Right ventricle myocardium superior (tissue), 1 donor: ENCODE measurements at places on chromosomes 5 and 9.
A peak's percentile ranks its signal among the peaks of the same experiment; 100 is the strongest.

- no peak for DNase-seq
Observed at GRCh38 chr9:72188232-72188631, 39.0 kb downstream of the GDA start.

- no peak for DNase-seq
Observed at GRCh38 chr5:178551059-178551458, 39.1 kb downstream of the COL23A1 start.

GRCh38 chr9:135958485-135958884 lies 2.7 kb downstream of the UBAC1 start:
- DNase-seq, result peak; percentile 46

GRCh38 chr5:63687854-63688516 lies 274.3 kb downstream of the HTR1A start:
- DNase-seq, result no peak

DNA sequence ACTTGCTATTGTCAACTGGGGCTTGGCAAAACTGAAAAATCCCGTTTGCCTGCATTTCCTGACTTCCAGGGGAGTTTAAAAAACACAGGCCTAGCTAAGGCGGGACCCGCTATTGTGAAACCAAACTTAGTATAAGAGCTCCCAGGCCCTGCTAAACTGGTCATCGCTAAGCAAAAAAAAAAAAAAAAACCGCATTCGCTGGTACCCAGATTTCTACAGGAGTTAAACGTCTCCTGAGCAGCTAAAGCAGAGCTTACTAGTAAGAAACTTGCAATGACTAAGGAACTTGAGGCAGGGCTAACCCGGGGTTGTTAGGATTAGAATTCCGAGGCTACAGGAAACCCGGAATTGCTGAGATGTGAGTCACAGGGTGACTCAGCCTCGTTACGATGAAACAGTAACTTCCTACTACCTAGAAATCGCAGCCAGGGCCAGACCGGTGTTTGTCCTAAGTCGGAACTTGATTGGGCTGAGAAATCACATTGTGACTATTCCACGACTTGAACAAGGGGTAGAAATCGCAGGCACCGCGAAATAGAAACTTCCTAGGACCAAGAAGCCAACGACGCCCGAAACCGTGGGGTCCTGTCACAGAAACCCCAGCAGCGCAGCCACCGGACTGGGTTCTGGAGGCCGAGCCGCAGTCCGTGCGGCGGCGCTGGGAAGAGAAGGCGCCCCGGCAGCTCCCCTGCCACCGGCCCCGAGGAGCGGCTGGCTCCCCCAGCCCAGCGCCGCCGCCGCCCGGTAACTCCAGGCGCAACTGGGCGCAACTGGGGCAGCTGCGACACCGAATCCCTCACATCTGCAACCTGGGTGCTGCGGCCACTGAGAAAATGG lies 89.4 kb downstream of the ANXA2R start:
- DNase-seq, result peak; percentile 52

- DNase-seq, result no peak
Observed at GRCh38 chr5:52255308-52255707, 532.4 kb upstream of the ITGA1 start.

GRCh38 chr5:112492291-112492690 lies 73.2 kb upstream of the EPB41L4A start:
- DNase-seq, result peak; percentile 69

GRCh38 chr9:120902569-120903535 lies 23.7 kb downstream of the TRAF1 start:
- DNase-seq, result no peak

GRCh38 chr5:112434641-112435040 lies 15.6 kb upstream of the EPB41L4A start:
- DNase-seq, result no peak

- DNase-seq, result peak; percentile 61
Observed at GRCh38 chr9:114238891-114239875, 83.7 kb upstream of the ORM1 start.

GRCh38 chr5:58090704-58091103 lies 369.2 kb downstream of the PLK2 start:
- DNase-seq, result no peak

- DNase-seq, result no peak
Observed at GRCh38 chr9:7579351-7579750, 220.2 kb downstream of the DMAC1 start.

GRCh38 chr5:112320408-112320807 lies 98.7 kb downstream of the EPB41L4A start:
- no peak for DNase-seq

GRCh38 chr9:74293479-74293878 lies 203.7 kb upstream of the RORB start:
- DNase-seq, result no peak

GRCh38 chr9:104905931-104906330 lies 22.0 kb downstream of the ABCA1 start:
- no peak for DNase-seq

GRCh38 chr5:65861830-65862241 lies 64.5 kb upstream of the ERBIN start:
- DNase-seq, result no peak

GRCh38 chr5:176781638-176782570 lies 28.5 kb upstream of the UNC5A start:
- no peak for DNase-seq

DNA sequence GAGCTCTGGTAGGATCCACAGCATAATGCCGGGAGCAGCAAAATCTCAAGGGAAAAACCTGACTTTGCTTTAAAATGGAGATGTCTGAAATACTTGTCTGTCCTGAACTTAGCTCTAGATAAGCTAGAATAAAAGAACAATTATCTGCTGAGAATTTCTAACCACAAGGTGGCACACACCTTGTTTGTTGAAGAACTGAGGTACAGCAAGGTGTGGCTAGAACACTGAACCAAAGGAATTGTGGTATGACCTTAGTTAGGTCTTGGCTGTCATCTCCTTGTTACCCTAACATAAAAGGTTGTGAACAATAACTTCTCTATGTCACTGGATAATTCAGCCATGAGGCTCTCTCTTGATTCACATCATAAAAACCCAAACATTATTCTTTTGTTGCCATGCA lies 72.3 kb upstream of the ANXA1 start:
- no peak for DNase-seq

GRCh38 chr5:74404574-74405508 lies 235.7 kb downstream of the ENC1 start:
- DNase-seq, result no peak

DNA sequence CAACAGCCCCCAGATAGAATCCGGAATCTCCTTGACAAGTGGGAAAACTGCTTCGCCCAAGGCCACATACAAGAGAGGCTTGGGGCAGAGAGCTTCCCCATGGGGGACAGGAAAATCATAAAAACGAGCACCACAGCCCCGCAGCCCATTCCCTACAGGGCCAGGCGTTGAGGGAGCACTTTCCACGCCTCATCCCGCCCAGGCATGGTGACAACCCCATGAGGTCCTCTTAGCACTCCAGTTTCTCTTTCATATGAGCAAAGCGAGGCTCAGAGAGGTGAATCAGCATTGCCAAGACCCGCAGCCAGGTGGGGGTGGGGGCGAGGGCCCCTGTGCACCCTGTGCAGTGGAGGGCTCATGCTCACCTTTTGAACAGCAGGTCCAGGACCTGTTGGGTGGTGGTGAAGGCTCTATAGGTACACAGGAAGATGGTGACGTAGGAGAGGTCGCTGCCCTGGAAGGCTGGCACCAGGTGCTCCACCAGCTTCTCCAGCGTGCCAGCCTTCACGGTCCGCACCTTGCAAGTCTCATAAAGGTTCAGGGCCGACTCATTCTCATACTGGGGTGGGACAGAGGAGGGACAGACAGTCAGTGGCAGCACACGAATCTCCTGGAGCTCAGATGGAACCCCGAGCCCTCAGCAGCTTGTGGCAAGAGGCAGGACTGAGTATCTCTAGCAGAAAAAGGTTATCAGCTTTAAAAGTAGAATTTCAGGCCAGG lies 10.9 kb downstream of the RALGDS start:
- DNase-seq, result peak; percentile 20

DNA sequence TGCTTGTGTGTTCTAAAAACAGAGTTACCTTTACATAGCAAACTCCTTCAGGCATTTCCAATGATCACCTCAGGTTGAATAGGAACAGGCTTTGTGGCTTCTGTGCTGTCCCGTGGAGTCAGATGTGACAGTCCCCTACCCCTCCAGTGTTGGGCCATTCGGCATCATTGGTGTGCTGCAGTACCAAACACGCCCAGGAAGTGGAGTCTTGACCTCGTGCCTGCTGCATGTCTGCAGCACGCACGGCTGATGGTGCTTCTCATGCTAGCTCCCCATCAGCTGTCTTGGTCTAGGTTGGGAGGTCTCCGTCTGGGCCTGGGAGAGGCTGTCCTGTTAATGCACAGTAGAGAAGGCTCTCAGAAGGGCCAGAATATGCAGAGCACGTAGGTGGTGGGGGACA lies 42.5 kb upstream of the PHF2 start:
- no peak for DNase-seq

GRCh38 chr5:23257656-23258055 lies 249.8 kb upstream of the PRDM9 start:
- DNase-seq, result no peak

GRCh38 chr5:171688696-171689495 lies 96.7 kb upstream of the SMIM23 start:
- DNase-seq, result no peak

- no peak for DNase-seq
Observed at GRCh38 chr5:72101828-72102227, 5.4 kb upstream of the MAP1B start.

- DNase-seq, result no peak
Observed at GRCh38 chr9:76155361-76155760, 238.9 kb downstream of the RFK start.

DNA sequence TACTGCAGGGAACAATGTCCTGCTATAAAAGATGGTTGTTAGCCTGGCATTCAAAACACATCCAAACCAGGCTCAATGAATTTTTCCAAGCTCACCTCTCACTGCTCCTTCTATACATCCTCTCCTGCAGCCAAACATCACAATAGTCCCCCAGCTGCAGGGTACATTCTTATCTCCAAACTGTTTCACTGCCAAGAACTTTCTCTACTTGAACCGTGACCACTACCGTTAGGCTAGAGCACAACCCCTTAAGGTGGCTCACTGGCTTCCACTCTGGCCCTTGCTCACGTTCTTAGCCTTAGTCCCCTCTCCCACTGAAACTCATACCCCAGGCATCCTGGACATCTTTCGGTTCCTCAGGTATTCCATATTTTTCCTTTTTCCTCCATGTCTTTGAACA lies 29.0 kb upstream of the ANXA6 start:
- DNase-seq, result no peak

DNA sequence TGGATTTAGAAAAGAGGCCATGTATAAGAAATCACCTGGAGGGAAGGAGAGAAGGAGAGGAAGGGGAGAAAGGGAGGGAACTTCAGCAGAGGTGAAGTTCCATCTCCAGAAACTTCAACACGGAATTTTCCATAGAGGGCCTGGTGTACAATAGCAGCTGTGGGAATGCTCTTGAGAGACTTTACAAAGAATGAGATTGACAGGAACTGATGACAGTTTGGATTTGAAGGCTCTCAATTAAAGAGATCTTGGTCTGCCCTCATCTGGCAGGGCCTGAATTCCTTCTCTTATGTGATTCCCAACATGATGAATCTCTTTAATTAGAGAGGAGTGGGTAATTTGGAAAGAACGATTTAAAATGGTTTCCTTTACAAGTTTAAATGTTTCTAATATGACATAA lies 143.5 kb downstream of the MLLT3 start:
- DNase-seq, result no peak

- no peak for DNase-seq
Observed at GRCh38 chr5:9594913-9595312, 35.2 kb downstream of the TAS2R1 start.

DNA sequence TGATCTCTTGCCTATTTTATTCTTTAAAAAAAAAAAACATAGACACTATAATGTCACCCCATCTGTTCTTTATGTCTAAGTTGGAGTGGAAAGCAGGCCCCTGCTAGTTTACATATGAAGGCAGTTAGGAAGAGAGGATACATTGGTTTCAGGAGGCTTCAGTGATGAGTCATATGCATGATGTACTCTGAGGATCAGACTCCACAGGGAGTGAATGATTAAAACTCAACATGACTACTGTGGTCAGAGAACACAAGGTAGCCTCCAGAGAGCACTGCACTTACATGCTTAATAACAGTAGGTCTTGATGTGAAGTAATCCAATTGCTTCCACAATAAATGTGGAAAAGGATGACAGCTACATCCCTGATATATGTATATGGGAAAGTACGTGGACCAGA lies 22.7 kb upstream of the FSTL4 start:
- DNase-seq, result no peak

- no peak for DNase-seq
Observed at GRCh38 chr9:126527109-126527825, 86.5 kb upstream of the LMX1B start.
